Stromal cell of bone marrow (primary cell): ENCODE measurements at places on chromosomes 2 and 18.
A peak's percentile ranks its signal among the peaks of the same experiment; 100 is the strongest.

DNA sequence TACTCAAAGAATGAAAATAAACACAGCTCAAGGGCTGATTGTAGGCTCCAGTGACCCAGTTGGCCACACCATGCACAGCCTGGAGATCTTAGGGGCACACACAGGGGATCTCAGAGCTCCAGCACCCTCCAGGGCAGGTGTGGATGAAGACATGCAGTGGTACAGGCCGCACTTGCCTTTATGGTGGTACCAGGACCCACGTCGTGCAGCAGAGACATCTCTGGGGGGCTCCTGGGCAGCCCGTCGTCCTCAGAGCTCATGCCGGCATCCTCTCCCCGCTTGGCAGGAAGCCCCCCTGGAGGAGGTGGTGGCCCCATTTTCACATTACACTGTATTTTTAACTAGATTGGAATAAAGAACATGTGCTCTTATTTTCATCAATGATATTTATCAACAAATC lies 101.2 kb upstream of the MGAT4A start:
- DNase-seq, result no peak

- DNase-seq, result peak; percentile 63
These were observed 15.2 kb upstream of the PLEKHM3 start for GRCh38 chr2:208040199-208041171.

DNA sequence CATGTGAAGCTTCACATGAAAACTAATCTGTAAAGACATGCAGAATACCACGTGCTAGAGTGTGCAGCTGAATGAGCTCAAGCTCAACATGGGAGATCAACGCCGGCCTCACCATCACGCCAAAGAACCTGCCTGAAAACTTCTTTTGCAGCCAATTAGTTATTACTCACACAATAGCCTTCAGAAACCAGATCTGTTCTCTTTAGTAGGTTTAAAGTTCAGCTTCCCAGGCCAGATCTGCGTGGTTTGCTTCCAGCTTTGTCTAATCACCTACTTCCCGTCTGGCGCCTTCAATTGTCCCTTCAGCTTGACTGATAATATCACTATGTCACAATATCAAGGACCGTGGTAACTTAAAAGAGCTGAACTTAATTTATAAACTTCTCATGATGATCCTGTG lies 68.0 kb upstream of the ZNF236 start:
- no peak for DNase-seq

- no peak for DNase-seq
These were observed 160.1 kb downstream of the ALK start for GRCh38 chr2:29761278-29761677.

DNA sequence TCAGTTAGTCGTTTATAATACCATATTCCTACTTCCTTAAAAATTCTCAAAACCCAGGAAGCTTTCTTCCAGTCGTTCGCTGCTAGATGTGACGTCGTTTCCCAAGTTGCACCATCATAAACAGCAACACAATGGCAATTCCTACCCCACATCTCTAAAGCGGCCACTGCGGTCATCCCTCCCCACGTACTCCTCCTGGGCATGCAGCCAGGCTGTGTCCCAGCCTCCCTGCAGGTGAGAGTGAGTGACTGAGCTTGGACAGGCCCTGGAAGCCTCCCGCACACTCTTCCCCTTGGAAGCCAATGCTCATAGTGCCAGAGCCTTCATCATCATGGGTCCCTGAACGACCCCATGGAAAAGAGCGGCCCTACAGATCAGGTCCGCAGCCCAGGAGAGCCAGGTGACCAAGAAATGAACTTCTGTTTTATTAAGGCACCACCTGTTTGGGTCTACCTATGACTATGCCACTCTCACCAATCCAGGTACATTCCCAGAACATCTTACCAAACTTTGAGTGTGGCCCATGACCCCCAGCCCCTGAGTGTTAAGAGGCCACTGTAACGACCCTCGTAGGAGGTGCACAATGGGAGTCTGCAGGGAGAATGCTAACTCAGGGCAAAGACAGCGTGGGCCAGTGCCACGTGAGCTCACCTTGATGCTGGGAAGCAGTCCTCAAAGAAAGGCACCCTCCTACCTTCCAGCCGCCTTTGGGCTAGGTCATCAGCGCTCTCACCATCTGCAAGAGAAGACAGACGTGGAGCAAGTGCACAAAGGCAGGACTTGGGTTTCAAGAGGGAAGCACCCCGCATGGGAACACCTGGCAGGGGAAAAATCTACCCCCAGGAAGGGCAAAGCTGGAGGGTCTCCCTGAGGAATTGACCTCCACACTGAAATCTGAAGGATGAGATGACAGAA lies 74.7 kb upstream of the RAB6C start:
- DNase-seq, result no peak

GRCh38 chr2:208320686-208321085 lies 54.6 kb downstream of the PIKFYVE start:
- DNase-seq, result peak; percentile 67

DNA sequence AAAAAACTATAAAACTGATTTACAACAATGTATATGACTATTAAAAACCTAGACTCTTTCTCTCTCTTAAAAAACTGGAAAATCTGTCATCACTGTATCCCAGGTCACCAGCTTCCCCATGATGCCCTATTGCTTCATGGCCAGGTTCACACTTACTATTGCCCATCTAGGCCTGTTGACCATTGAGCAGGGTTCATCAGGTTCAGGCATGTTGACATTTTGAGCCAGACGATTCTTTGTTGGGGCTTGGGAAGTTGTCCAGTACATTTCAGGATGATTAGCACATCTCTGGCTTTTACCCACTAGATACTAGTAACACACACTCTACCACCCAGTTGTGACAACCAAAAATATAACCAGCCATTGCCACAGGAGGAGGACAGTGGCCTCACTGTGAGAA lies 26.9 kb upstream of the RAB27B start:
- no peak for DNase-seq

GRCh38 chr2:239307921-239308613 lies 92.8 kb downstream of the HDAC4 start:
- no peak for DNase-seq

- DNase-seq, result no peak
These were observed 21.9 kb downstream of the FER1L5 start for GRCh38 chr2:96664366-96664925.

GRCh38 chr2:75162259-75162658 lies 37.1 kb downstream of the TACR1 start:
- DNase-seq, result no peak
